Coronary artery (tissue), 2 donors: ENCODE measurements at places on chromosomes 5 and 9.

DNA sequence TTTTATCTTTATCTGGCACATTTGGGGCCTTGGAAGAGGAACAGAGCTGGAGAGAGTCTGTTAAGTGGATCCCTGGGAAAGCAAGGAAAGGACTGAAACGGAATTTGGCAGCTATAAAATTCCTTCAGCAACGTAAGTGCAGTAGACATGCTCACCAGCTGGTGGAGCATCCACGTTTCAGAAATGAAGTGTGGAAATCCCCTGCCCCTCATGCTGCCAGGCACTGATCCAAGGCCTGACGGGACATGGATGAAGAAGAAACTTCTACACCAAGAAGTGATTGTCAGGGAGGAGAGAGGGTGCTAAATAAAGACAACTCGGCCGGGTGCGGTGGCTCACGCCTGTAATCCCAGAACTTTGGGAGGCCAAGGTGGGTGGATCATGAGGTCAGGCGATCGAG is 209.3 kb downstream of the ROR2 start:
- DNase-seq, result no peak

GRCh38 chr9:13860019-13860418 is 453.9 kb downstream of the NFIB start:
- no peak for DNase-seq

DNA sequence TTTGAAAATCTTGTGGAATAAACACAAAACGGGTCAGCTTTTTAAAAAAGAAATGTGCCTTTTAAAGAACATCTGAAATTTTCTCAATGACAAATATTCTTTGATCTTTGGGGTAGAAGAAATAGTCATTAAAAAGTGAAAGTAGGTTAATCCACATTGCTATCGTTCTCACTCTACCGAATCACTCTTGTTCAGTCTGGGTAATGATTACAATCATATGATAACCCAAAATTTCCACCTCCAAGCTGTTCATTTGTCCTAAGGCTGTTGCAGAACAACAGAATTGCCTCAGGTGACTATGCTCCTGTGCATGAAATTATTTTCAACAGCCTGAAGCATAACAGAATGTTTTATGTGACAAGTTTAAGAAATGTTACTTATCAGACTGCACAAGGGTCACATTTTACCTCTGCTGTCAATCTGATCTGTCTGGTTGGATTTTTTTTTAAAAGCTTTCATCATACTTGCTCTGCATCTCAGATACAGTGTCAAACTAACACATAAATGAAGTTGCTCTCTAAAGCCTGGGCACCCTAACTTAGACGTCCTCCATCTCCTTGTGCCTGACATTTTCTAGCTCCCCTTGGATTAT is 227.3 kb downstream of the LURAP1L start:
- no peak for DNase-seq

- DNase-seq, result peak; percentile 75
These were observed 4.0 kb upstream of the PCDHGA1 start for GRCh38 chr5:141326088-141326854.

GRCh38 chr9:38129366-38129765 is 60.3 kb upstream of the SHB start:
- DNase-seq, result no peak

GRCh38 chr9:6186691-6187090 is 28.9 kb upstream of the IL33 start:
- DNase-seq, result no peak

- DNase-seq, result no peak
These were observed 159.8 kb downstream of the TMC1 start for GRCh38 chr9:72681283-72681630.

DNA sequence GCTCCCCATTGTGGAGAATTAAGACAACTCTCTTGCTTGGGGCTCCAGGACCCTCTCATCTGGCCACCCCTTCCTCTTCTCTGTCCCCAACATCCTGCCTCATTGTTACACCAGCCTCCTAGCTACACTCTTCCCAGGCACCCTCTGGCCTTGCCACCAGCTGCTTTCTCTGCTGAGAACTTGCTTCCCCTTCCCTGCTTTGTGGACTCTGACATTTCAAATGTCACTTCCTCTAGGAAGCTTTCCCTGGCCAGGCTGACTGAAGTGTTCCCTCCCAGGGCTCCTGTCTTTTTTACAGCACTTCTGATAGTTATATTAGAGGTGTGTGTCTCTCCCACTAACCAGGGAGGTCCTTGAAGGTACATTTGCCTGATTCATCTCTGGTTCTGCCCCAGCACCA is 194.0 kb upstream of the KLF4 start:
- no peak for DNase-seq

DNA sequence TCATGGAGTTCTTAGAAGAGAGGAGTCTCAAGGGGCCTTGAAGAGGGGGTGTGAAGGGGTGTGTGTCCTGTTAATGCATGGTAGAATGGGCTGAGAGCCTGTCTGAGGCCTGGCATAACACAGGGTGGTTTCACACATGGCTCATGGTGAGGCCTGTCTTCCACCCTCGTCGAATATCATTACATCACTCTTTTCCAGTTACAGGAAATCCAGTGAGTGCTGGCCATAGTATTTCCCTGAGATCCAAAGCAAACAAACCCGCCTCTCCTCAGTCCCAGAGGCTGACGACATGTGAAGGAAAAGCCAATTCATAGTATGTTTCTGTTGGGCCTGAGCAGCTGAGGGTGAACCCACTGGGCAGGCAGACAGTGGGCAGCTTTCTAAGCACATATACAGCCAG is 159.4 kb upstream of the NR3C1 start:
- peak; percentile 80 for DNase-seq

- DNase-seq, result no peak
These were observed 35.6 kb upstream of the NIM1K start for GRCh38 chr5:43156388-43156787.

DNA sequence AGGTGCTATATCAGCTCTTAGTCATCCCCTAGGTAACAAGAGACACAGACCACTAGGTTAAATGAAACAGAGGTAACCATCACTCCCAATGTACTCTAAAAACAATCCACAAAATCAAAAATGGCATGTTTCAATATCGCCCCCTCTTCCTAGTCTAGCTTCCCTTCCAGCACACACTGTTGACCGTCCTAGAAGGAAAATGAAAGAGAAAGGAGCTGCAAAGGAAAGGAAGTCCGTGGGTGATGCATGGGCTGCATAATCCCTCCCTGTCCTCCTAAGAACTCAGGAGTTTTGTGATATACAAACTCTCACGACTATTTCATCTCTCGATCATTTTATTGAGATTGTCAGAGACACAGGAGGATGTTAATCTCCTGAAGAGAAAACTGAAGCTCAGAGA is 101.6 kb downstream of the RFK start:
- DNase-seq, result no peak

- no peak for DNase-seq
These were observed 73.6 kb upstream of the DAB2 start for GRCh38 chr5:39498278-39498952.

DNA sequence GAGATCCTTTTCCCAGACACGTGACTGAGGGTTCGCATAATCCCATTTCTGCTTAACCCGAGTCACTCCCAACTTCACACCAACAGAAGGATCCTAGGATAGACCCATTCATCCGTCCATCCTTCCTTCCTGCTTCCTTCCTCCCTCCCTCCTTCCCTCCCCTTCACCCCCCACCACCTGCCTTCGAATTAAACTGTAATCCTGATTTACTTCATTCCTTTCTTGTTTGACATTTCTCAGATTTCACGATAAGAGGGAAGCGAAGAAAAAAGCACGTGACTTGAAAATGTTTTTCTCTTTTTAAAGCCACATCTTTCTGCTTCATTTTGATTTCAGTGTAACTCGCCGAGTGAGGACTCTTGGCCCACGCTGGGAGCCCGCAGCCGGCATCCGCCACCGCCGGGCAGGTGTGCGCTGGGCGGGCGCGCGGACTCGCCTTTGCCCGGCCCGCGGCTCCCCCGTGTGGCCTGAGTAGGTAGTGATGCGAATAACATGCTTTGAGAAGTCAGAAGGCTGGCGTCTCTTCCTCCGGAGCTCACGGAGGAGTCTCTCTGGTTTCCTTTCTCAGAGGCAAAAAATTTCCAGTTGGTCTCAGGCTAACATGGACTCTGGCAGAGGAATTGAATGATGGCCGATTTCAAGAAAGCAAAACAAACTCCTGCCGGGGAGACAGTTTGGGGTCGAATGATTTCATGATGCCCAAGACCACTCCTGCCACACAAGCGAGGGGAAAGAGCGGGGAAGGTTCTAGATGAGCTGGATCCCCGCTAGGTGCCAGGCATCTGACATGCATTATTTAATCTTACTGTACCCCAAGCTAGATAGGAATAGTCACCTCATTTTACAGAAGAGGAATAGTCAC is 117.7 kb downstream of the SLC12A2 start:
- DNase-seq, result no peak

DNA sequence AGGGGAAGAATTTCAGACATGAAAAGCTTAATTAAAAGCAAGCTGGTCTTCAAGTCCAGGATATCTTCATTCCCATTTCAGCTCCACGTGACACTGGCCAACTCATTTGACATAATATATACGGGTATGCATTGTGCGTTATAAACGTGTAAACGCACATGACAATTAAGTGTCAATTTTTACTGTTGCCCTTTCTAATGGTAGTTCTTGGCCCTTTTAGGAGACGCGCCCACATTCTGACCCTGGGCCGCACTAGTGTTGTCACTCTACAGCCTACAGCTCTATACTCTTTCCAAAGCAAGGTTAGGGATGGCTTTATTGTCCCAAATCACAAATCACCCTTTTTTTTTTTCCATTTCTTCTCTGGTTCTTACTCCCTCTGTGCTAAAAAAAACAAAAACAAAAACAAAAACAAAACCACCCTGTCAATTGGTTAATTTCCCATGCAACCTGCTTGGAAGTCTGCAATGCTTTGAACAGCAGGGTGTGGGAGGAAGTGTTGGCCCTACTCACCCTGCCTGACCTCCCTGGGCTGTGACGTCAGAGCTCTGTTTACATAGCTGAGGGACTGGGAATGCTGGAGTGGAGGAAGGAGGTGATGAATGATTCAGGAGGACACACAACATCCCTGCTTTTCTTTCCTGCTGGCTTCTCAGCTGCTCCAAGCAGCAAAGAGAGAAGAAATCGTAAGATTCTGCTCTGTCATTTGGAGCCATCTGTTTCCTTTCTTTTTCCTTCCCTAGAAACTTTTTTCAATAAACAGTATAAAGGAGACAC is 19.3 kb downstream of the RFK start:
- DNase-seq, result no peak

DNA sequence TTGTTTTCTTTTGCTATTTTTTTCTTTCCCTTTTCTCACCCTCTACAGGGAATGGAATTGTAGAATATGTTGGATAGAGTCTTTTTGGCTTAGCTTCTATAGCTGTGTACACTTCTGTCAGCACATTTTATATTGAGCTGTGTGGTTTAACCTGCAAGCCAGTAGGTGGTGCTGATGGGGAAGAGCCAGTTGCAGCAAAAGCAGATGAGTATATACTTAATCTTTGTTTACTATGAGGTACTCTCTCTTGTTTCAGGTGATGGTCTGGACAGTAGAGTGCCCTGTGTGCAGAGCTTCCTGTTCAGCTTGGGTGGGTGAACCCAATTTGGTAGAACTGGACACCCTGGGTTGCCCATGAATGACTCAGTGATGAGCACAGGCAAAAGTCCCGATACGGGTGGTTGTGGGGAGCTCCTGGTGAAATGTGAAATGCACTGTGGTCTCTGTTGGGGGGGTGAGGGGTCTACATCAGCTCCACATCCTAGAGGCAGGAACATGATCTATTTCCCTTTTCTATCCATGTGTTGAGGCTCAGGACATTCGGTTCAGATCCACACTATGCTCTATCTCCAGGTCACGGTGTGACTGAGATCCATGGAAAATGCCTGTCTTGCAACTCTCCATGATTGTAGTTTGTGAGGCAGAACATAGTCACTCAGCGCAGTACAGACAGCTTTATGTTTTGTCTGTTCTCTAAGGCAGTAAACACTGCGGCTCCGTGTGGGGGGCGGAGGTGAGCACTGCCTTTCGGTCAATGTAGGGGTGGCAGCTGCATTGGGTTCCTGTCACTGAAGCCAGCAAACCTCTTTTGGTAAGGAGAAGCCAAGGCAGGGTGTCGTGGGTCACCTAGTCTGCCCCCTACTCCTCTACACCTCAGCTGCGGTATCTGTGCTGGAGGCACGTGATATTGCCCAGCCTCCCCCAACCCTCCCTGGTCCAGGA is 353.2 kb downstream of the PRR16 start:
- DNase-seq, result no peak

DNA sequence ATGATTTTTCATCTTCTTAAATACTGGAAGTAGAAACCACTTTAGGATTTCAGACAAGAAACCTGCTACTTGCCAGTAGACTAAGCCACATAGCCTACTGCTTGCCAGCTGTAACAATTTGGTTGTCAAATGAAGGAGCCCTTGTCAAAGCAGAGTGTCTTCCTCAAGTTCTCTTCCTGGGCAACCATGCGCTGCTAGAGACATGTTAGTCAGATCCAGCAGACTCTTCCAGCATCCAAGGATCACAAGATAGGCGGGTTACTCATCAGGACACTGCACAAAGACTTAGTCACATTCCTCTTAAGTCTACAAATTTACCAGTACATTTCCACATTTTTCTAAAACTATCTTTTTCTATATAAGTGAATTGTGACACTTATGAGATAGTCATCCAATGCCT is 24.4 kb downstream of the SKIC3 start:
- no peak for DNase-seq

- DNase-seq, result no peak
These were observed 71.4 kb downstream of the SEMA4D start for GRCh38 chr9:89426384-89426961.

DNA sequence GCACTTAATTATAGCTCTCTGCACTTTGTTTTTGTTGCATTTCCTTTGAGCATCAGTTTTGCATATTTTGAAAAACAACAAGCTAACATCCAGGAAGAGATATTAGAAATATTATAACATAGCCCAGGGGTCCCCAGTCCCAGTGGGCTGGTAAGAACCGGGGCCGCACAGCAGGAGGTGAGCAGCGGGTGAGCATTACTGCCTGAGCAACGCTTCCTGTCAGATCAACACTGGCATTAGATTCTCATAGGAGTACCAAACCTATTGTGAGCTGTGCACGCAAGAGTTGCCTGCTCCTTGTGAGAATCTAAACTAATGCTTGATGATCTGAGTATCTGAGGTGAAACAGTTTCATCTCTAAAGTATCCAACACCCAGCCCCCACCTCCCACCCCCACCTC is 675.9 kb upstream of the ZNF608 start:
- DNase-seq, result no peak

- no peak for DNase-seq
These were observed 97.6 kb downstream of the BASP1 start for GRCh38 chr5:17314907-17315471.

- no peak for DNase-seq
These were observed 249.7 kb upstream of the MAP3K1 start for GRCh38 chr5:56565644-56566043.

DNA sequence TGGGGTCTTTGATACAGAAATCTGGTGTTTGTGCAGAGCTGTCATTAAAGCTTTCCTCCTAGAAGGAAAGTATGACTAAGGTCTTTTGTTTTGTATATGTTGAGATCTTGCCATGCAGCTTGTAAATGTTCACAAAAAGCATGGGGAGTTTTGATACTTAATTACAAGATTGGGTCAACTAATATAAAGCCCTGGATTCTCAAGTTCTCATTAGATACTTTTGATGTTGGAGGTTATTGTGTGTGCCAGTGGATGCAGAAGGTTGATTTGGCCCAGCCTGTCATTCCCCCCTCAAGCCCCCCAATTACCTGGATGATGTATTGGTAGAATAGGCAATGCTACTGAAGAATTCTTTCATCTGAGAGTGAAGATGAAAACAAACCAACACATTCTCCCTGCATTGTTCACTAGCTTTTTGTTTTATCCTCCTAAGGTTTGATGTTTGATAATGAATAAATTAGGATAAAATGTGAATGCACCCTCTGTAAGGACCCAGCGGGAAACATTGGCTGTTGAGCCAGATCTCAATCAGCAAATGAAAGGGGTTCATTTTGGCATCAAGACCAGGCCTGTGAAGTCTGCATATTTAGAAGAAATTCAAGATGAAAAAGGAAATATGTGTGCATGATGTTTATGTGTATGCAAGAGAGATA is 61.9 kb upstream of the ADAMTS19 start:
- DNase-seq, result no peak
